ENCODE measurements at places on chromosomes 3 and 15. TPM values are rescaled to one million over a fixed set of nuclear protein-coding genes. Genes with fewer than 3 reads are reported as not detected.

DNA sequence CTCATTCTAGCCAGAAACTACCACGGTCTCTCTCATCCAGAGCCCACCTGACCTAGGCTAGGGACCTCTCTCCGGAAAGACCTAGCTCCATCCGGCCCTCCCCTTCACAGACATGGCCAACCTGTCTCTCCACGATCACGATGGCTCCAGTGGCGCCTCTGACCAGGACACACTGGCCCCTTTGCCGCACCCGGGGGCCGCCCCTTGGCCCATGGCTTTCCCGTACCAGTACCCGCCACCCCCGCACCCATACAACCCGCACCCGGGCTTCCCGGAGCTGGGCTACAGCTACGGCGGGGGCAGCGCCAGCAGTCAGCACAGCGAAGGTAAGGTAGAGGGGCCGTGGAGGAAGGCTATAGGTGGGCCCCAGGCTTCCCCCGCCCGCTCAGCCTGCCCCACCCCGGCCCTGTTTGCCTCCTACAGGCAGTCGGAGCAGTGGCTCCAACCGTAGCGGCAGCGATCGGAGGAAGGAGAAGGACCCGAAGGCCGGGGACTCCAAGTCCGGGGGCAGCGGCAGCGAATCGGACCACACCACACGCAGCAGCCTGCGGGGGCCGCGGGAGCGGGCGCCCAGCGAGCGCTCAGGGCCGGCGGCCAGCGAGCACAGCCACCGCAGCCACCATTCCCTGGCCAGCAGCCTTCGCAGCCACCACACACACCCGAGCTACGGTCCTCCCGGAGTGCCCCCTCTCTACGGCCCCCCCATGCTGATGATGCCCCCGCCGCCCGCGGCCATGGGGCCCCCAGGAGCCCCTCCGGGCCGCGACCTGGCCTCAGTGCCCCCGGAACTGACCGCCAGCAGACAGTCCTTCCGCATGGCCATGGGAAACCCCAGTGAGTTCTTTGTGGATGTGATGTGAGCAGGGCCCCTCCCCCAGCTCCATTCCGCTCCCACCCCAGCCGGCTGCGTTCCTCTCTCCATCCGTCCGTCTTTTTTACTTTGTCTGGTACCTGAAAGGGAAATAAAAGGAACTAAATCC, 4.5 kb upstream of the AP2M1 start:
- no peak for DNase-seq

DNA sequence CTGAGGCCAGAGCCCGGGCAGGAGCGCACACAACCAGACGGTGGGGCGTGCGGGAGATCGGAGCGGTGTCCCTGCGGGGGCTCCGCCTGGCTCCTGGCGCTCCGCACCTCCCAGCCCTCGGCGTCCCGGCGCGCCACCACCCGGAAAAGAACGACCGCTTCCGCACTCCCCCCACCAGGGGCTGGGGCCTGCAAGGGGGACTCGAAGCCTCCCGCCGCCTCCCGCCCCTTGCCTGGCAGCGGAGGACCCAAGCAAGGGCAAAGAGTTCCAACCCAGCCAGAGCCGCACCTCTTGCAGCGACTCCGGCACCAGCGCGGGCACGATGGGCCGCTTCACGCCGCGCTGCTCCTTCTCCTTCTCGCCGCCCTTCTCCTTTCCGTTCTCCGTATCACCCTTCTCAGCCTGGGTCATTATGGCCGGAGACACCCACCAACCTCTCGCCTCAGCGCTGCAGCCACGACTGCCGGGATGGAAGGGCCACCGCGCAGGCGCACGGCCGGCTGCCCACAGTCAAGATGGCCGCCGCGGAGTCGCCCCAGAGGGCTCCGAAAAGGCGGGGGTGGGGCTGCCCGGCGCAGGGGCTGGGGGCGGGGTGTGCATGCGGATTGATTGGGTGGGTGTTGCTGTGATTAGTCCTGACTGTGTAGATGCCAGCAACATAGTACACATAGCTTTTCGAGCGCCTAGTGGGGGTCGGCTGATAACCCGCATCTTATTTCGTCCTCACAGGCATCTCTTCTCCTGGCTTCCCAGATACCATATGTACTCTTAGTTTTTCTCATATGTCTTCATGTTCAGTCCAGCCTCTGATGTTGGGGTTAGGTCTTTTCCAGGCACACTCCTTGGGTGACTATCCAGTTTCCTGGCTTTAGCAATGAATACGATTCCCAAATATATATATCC, at the start of gene ACTR8:
TSS of gene ACTR8 (minus strand) at position 462 of the 903 bp plus-strand sequence. CDS start at position 411, 51 bp downstream.
- DNase-seq = peak; percentile 88

OXTR gene
- 0.05 TPM for total RNA-seq

ASB14 gene
- not detected for total RNA-seq

- DNase-seq = no peak
These were observed 247.6 kb upstream of the PROK2 start for GRCh38 chr3:72032441-72033135.

DNA sequence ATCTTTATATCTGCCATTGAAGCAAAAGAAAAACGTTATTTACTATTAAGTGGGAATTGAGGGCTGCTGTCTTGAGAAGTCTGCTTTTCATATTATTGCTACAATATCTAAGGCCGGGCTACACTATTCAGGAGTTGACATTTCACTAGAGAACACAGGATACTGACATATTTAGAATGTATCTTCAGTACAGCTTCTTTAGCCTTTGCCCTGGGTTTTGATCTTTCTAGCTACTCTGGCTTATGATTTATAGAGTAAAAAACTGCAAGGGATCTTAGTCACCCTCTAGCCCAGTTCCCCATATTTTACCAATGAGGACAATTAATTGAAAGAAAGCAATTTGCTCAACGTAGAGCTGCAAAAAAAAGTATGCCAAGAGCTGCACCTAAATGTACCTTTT, 307.4 kb upstream of the DPPA4 start:
- DNase-seq = no peak

GRCh38 chr15:90287946-90288345, 22.5 kb downstream of the NGRN start:
- DNase-seq = no peak

CEMIP gene
- 0.50 TPM for total RNA-seq

LRTM1 gene
- not detected for total RNA-seq

- DNase-seq = no peak
These were observed 565.8 kb downstream of the IGSF11 start for GRCh38 chr3:118468801-118469200.

DNA sequence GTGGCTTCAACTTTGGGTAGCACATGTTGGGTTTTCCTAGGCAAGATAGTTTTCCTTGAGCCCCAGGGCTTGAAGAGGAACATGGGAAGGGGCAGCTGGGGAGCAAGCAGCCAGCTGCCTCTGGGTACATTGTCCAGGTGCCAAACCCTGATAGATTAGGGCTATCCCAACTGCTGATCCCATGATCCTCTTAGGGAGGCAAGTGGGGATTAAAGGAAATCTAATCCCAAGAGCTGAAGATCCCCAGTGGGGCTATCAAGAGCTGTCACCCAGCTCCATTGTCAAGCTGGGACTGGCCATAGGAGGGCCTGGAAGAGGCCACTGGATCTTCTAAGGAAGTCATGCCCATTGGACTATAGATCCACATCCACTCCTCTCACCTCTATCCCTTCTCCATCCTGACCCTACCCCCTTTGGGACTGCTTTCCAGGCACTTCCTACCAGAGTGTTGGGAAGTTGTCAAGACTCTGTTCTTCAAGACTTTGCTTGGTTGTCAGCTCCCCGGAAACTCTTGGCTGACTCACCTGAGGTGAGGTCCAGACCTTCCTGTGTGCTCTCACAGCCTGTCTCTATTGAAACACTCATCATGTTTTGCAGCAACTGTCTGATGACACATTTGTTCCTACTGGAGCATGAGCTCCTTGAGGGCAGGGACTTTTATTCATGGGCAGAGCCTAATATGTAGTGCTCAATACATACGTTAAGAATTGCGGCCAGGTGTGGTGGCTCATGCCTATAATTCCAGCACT, 5.9 kb downstream of the CAMK2N2 start:
- DNase-seq = no peak

- DNase-seq = no peak
These were observed 1.6 kb upstream of the MCTP2 start for GRCh38 chr15:94229591-94230369.

- no peak for DNase-seq
These were observed 197.6 kb downstream of the MINAR1 start for GRCh38 chr15:79629687-79630086.

DNA sequence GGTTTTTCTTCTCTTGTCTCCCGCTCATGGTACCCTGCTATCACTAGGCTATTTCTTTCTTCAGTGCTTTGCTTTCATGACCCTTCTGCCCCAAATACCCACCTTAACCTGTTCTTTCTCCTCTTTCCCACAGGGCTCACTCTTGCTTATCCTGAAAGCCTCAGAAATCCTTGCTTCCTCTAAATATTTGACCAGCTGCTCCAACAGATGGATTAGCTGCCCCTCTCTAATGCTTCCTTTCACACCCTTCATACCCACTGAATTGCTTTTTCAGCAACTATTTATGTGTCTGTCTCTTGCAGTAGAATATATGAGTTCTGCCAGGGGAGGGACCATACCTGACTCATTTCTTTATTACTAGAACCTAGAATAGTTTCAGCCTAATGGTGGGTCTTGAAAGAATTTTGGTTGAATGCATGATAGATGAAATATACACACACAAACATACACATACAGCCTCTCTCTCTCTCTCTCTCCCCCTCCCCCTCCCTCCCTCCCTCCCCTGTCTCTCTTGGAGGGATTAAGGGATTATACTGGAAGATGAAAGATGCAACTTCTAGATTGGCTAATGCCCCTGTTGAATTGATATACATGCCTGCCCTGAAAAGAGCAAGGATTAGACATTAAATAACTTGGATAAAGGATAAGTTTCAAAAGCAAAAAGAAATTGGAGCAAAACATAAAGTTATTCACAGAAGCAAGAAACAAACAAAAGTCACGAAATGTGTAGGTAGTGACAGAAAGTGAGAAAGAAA, 95.0 kb upstream of the GADL1 start:
- DNase-seq = no peak

DNA sequence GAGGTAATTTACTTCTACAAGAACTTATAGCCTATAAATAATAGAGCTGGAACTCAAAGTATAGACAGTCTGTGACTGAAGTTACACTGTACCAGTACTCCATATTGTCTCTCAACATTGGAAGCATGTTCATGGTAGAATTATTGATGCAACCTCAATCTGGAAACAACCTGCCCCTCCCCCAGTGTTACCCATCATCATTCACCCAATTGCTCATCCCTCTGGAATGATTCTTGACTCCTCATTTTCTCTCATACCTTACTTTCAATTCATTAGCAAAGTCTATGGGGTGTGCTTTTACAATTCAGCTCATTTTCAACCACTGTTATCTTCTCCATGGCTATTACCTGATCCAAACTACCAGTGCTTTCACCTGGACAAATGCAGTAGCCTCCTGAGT, 151.7 kb downstream of the CPNE4 start:
- DNase-seq = no peak

- DNase-seq = no peak
These were observed 24.9 kb downstream of the ZMAT3 start for GRCh38 chr3:179046497-179047353.

HCN4 gene
- not detected for total RNA-seq

CLSTN2 gene
- 1.9 TPM for total RNA-seq

DNA sequence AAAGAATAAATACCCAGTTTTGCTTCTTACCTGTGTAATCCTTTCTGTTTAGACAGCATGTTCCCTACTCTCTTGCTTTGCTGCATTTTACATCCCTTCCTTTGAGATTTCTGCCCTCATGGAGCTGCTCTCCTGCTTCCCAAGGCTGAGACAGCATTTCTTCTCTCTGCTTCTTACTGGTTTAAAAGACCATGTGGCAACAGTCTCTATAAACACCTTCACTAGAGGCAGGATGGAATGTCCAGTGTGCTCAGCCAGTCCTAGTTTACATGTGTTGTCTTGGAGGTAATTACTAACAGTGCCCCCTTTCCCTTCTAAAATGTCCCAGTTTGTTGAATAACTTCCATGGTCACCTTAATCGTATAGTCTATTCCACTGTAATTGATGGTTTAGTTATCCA, 262.3 kb downstream of the CNTN3 start:
- no peak for DNase-seq

IGF2BP2 gene
- 1.2 TPM for total RNA-seq

- no peak for DNase-seq
These were observed 165.7 kb downstream of the GAP43 start for GRCh38 chr3:115788921-115789470.

DNA sequence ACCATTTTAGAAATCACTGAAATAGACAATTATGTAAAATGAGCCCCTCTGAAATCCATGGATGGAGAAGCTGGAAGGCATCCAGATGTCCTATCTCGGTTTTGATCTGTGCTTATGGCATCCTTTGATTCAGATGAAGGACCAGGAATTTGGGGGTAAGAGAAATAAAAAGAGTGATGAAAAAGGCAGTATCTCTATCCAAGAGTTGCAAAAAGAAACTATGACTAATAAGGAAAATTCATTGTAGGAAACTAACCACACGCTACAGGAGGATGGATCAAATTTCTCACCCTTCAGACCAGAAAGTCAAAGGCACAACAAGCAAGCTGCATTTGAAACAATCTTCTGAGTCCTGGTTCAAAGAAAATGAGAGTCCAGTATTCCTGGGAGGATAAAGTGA, 34.8 kb downstream of the SRGAP3 start:
- no peak for DNase-seq

All from left lobe of liver (tissue), 2 donors.